Neuronal stem cell (in vitro differentiated cells): ENCODE measurements at places on chromosomes 6 and 20.

GRCh38 chr6:83702749-83703148 lies 6.2 kb downstream of the SNAP91 start:
- DNase-seq, result no peak

DNA sequence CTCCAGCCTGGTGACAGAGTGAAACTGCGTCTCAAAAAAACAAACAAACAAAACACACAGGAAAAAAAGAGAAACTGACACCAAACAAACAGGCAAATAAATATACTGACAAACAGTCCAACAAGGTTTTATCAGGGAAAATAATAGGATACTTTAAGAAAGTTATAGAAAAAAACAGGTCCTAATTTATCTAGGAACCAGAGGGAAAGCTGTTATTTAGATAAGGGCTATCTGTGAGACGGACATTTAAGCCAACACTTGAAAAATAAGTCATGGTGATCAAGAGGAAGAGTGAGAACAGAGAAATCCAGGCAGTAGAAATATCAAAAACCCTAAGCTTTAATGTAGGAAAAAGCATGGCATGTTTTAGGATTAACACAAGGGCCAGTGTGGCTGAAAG lies 68.9 kb downstream of the FAM217A start:
- DNase-seq, result no peak

- DNase-seq, result no peak
Observed at GRCh38 chr6:167930295-167930694, 67.2 kb upstream of the KIF25 start.

- no peak for DNase-seq
Observed at GRCh38 chr6:64064919-64065318, 429.3 kb downstream of the PHF3 start.

DNA sequence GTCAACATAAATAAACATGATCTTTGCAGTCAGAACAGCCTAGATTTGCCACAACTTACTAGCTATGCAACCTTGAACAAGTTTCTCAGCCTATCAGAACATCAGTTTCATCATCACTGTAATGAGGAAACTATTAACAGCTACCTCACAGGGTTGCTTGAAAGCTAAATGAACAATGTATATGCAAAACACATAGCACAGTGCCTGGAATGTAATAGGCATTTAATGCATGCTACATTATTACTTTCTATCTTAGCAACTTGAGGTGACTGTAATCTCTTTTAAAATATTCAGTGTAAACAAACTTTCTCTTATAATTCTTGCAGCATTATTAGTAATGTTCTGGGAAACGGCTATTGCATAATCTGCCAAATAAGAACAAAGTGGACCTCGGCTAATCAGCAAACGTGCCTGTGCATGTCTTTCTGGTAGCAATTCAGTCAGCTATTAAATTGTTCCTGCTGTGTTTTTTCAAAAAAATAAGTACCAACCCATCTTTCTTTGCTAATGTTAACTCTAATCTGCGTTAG lies 61.5 kb downstream of the SYNE1 start:
- no peak for DNase-seq

DNA sequence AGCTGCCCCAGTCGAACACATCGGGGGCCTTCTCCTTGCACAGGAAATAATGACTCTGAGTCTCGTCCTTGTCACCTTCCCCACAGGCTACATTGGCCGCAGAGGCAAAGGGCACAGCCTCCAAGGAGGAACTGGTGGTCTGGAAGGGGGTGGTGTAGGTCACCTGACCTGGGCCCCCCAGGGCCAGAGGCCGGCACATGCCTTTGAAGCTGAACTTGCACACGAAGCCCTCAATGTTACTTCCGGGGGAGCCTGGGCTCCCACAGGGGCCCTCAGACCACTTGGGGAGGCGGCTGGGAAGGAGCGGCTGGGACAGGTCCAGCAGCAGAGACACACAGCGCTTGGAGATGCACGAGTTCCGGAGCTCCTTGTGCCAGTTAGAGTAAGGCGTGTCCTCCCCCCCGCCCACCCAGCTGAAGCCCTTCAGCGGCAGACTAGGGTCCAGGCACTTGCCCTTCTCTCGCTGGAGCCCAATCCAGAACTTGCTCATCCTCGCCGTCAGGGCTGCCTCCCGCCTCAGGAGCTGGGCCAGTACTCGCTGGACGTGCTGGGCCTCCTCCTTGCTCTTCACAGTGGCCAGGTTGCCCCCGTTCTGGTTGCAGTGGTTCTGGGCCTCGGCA lies 578 bp downstream of the CD93 start:
- DNase-seq, result no peak

GRCh38 chr6:24536466-24536865 lies 41.7 kb downstream of the ALDH5A1 start:
- no peak for DNase-seq

- no peak for DNase-seq
Observed at GRCh38 chr6:53546281-53546680, 1.4 kb upstream of the GCLC start.

- DNase-seq, result no peak
Observed at GRCh38 chr20:17530153-17530552, 1.0 kb downstream of the BFSP1 start.

DNA sequence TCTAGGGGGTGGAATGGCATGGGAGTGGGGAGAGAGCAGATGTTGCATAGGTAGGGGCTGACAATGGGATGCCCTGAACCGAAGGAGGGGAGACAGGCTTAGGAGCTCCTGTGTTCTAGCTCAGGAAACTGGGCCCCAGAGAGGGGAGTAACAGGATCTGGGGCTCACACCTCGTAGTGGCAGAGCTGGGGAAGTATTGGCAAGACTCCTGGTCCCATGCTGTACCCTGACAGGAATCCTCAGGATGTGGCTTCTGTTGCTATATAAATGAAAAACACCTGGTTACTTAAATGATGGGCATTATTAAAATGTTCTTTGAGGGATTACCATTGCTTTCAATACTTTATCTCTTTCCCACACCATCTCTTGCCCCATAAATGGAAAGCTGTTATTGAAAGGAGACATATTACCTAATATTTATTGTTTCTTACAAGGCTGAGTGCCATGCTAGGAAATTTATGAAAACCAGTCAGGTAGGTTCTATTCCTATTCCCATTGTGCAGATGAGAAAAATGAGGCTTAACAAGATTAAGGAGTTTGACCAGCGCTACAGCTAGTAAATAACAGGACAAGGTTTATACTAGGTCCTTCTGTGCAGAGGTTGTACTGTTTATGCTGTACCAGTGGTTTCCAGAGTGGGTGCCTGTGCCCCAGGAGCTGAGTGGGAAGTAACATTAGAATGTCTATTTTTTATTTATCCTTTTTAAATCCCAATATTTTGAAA lies 35.3 kb upstream of the TCP11 start:
- no peak for DNase-seq

DNA sequence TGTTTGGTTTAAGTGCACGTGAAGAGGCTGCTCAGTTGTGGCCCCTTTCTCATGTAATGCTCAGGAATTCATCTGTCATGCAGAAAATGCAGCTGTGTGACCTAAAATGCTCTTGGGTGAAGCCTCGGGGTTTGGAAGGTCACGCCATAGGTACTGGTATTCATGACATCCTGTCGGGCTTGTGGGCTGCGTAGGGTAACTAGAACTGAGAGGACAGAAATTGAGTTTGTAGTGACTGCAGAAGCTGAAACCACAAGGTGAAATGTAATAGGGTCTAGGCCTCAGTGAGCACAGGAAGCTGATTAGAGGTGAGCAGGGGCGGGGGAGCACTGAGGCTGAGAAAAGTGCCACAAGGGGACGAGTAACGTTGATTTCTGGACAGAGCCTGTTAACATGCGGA lies 128.8 kb downstream of the SOBP start:
- DNase-seq, result no peak

GRCh38 chr6:155384321-155384952 lies 70.2 kb upstream of the TFB1M start:
- DNase-seq, result no peak
